CD4-positive, alpha-beta T cell treated with Interleukin-2 at 100 ng/mL for 4 hours (primary cell): ENCODE measurements at places on chromosomes 12 and 14.

GRCh38 chr14:75711105-75711795 lies 50.2 kb downstream of the TTLL5 start:
- DNase-seq: no peak

- no peak for DNase-seq
Measured at GRCh38 chr12:79366374-79366773, 324.4 kb downstream of the PAWR start.

GRCh38 chr12:113402586-113403260 lies 964 bp downstream of the SDS start:
- no peak for DNase-seq

DNA sequence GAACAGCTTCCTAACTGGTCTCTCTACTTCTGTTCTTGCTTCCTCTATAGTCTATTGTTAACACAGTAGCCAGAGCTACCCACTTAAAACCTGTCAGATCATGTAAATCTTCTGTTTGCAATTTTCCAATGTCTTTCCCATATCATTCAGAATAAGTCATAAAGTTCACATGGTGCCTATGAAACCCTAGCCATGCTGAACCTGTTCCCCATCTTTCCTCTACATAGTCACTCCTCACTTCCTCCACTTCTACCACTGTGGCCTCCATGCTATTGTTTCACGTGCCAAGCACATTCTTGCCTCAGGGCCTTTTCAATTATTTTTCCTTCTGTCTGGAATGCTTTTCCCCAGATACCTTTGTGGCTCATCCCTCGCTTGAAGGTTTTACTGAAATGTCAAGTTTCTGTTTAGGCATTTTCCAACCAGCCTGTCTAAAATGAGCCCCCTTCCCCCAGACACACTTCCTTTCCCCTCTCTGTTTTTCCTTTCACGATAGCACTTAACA lies 132.1 kb downstream of the DYRK2 start:
- no peak for DNase-seq

GRCh38 chr14:100656996-100657395 lies 69.7 kb upstream of the DLK1 start:
- no peak for DNase-seq

GRCh38 chr12:22121224-22121623 lies 75.2 kb downstream of the CMAS start:
- peak; percentile 55 for DNase-seq

DNA sequence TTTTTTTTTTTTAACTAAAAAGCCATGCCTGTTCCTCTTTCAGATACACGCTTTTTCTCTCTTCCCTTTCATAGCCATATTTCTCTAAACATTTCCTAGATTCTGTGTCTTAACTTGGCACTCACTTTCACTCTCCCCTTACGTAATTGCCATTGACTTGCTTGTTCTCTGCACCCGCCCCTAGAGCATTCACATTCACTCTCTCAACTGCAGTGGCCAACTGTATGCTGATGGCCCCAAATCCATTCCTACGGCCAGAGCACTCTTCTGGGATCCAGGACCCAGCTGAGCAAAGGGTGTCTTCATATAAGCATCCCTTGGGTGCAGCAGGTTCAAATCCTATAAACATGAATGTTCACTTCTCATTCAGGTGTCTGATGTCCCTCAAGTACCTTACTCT lies 59.5 kb downstream of the CKB start:
- DNase-seq: no peak

- peak; percentile 89 for DNase-seq
Measured at GRCh38 chr12:121060149-121061001, 21.3 kb upstream of the OASL start.

- DNase-seq: no peak
Measured at GRCh38 chr12:88546853-88547252, 33.4 kb downstream of the KITLG start.

DNA sequence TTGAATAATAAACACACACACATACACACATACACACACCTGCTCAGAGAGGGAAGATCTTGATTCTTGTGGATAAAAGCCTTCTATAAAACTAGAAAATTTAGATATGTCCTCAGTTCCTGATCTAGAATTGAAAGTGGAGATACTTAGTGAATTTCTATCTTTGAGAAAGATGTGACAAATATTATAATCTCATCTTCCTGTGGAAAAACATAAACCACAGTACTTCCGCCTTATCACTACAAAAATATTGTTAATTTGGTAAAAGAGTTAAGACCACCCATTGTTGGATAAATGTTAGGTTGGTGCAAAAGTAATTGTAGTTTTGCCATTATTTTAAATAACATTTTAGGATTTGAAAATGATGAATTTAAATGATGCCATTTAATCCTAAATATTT lies at the start of gene KLRK1:
Gene KLRK1, minus strand, starts transcription at position 138 of the 400 bp plus-strand sequence. CDS start 1,231 bp downstream, outside the sequence.
- no peak for DNase-seq

GRCh38 chr14:57822081-57822480 lies 43.8 kb downstream of the SLC35F4 start:
- no peak for DNase-seq

DNA sequence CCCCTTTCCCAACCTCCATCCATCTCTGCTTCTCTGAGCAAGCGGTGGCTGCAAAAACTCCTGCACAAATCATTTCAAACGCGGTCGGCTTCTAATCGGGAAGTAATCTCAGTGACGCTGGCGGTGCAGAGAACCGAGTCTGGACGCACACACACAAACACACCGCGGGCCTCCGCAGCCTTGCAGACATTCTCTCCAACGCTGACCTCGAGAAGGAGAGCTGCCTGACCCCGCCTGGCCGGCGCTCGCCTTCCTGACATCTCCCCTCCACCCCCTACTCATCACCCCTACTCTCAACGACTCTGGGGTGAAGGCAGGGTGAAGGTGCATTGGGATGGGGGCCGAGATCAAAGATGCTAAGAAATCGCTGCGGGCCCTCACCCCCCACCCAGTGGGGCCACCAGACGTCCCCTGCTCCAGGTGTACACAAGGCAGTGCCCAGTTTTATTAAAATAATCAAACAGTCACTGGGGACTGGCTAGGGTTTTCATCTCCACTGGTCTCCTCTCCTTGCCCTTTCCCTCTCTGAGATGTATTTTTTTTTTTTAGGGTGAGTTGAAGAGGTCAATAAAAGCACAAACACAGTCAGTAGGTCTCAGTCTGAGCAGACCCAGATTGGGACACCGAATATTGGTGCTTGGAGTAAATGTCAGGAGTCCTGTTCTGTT lies 506 bp upstream of the TBX5 start:
- no peak for DNase-seq

GRCh38 chr12:60059180-60059579 lies 463.4 kb downstream of the SLC16A7 start:
- DNase-seq: no peak

DNA sequence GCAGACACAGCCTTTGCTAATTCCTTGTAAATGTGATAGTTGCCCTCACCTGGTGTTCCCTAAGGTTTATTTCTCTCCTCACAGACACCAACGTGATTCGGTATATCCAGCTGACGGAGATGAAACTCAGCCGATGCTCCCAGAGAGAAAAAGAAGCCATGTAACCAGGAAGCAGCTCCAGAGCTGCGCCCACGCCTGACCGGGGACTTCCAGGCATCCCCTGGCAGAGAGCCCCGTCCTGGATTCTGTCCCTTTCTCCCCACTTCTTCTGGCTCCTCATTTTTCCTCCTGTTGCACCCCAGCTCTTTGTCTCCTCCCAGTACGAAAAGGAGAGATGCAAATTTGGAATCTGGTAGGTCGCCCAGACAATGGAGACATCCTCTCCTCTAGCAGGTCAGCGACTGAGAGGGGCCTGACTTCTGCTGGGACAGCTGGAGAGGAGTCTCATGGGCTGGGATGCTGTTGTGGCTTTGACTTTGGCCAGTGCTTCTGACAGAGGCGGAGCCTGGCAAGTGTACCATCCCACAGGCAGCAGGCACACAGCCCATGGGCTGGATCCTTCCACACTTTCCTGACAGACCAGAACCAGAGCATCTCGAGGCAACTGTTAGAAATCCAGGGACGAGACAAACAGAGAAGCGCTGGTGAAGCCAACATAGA lies 29.4 kb downstream of the TTC9 start:
- DNase-seq: no peak

DNA sequence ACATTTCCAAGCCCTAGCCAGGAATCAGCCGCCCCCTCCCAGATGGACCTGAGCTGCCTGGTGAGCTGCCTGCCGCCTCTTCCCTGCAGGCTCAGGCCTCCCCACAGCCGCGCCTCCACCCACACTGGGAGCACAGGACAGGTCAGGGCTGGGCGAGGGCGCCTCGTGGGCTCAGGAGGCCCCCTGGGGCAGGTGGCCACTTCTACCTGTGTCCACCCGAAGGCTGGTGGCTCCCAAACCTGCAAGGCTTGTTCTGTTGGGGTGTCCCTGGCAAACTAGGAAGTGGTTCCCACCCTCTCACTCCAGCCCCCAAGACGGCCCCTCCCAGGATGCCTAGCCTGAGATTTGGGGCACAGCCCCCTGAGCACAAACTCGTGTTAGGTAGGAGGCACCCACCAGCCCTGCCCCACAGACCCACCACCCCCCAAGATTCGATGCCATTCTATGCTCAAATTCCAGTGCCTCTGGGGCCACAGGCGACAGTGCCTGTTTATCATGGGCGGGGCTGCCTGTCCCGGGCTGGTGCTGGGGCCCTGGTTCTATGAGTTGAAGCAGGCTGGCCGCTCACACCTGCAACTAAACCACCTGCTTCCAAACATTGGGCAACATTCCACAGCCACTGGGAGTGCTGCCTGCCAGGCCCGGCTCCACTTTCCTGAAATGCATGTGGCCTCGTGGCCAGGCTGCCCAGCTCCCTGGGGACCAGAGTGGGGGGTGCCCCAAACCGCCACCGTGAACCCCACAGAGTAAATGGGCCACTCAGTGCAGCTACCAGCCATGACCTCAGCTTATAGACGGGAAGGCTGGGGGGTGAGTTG lies 6.8 kb downstream of the MMP17 start:
- DNase-seq: no peak

DNA sequence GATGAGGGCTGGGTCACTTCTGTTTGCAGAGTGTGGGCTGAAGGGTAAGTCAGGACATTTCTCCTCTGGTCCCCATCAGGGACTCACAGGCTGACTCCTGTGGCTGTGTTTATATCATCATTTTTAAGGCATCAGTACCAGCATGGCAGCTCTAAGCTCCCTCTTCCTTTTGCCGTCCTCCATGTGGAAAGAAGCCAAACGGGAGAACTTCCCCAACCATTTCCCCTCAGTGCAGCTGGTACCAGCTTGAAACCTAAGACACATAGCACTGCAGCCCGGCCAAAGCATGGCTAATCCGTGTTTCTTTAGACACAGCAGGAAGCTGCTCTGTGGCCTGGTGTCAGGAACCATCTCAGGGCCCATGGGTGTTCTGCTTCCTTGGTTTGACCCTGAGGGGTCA lies 31.9 kb upstream of the ATP2A2 start:
- DNase-seq: no peak

DNA sequence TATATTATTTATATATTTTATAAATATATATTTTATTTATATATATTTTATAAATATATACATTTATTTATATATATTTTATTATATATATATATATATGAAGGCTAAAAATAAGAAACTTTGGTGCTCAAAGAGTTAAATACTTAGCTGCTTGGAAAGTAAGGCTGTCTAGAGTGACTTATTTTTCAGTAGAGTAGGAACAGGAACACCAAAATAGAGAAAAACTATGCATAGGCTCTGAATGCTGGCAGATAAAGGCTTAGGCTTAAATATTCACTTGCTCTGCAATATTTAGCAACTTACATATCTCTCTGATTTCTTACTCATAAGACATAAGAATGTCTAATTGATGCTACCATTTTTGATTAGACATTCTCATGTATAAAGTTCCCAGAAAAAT lies 991.2 kb downstream of the VRK1 start:
- DNase-seq: no peak
